ENCODE measurements at places on chromosomes 5 and 9.

GRCh38 chr5:111781200-111781599 is 24.2 kb upstream of the NREP start:
- DNase-seq = no peak

- DNase-seq = no peak
Measured at GRCh38 chr5:82849885-82850284, 227.3 kb downstream of the TMEM167A start.

- DNase-seq = no peak
Measured at GRCh38 chr9:105421154-105421553, 26.7 kb upstream of the FSD1L start.

- no peak for DNase-seq
Measured at GRCh38 chr9:61669352-61669751, 479.5 kb downstream of the SPATA31A7 start.

DNA sequence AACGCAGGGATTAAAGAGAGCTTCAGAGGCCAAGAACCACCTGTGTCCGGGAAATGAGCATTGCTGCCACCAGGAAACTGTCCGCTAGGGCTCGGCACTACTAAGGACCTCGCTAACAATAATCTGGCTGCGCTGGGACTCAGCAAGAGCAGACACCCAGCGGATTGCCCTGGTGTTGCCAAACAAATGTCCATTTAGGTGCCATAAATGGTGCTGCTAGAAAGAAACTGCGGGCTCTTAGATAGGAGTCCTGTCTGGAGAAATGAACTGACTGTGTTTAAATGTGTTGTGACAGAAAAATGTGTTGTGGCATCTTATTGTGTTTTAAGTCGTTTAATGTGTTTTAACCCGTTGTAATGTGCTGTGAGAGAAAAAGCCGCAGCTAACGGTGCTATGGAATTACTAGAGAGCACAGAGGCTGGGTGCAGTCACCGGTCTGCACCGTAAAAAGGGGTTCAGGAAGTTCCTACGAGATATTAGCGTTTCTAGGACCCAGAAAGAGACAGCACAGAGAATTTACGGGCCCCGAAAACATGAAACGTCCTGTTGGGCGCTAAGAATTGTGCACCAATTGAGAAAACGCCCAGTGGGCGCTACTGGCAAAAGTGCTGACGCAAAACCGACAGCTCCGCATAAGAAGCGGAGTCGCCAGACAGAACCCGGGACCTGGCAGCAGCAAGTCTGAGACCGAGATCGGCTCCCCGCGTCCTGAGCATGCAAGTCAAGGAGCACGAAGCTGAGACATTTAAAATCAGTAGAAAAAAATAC is 90.6 kb downstream of the ANXA2R start:
- DNase-seq = peak; percentile 26

GRCh38 chr9:111108946-111109345 is 70.7 kb upstream of the LPAR1 start:
- DNase-seq = no peak

DNA sequence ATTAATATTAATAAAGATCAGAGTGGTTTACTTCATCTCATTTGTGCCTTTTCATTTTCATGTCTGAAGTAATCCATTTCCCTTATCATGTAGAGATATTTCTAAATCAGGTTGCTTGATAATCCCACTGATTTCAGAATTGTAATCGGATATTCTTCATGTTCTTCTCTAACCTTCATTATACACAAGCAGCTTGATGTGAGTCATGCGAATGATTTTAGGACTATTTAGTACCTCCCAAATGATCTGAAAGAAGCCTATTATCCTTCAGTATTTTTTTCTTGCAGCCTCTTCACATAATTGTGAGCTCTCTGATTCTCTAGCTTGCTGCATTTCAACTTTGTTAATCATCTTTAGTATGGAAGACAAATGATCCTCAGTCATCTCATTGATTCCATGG is 182.0 kb downstream of the GIN1 start:
- no peak for DNase-seq

- no peak for DNase-seq
Measured at GRCh38 chr9:28951945-28952344, 1378.7 kb upstream of the C9orf72 start.

- DNase-seq = no peak
Measured at GRCh38 chr5:64213011-64213410, 47.4 kb downstream of the RNF180 start.

DNA sequence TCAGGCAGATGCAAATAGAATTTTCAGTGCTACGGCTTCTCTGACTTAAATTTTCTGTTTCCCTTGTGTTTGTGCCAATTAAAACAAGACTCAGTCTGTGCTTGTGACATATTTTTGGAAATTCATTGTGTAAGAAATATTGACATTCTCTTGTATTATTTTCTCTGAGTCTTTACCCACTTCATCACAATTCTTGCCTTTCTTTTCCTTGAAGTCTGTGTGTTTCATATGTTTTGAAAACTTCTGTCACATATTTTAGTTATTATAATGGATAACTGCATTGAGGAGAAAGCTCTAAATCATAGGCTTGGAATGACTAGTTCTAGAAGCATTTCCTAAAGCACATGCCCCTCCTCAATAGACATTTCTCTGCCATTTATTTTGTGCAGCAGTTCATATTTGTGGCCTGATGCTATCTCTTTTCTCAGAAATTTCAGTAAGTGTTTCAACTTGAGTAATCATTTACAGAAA is 206.6 kb downstream of the PALM2AKAP2 start:
- no peak for DNase-seq

GRCh38 chr5:144017119-144017518 is 153.3 kb downstream of the YIPF5 start:
- no peak for DNase-seq
